ENCODE measurements at places on chromosomes 1 and 21.

DNA sequence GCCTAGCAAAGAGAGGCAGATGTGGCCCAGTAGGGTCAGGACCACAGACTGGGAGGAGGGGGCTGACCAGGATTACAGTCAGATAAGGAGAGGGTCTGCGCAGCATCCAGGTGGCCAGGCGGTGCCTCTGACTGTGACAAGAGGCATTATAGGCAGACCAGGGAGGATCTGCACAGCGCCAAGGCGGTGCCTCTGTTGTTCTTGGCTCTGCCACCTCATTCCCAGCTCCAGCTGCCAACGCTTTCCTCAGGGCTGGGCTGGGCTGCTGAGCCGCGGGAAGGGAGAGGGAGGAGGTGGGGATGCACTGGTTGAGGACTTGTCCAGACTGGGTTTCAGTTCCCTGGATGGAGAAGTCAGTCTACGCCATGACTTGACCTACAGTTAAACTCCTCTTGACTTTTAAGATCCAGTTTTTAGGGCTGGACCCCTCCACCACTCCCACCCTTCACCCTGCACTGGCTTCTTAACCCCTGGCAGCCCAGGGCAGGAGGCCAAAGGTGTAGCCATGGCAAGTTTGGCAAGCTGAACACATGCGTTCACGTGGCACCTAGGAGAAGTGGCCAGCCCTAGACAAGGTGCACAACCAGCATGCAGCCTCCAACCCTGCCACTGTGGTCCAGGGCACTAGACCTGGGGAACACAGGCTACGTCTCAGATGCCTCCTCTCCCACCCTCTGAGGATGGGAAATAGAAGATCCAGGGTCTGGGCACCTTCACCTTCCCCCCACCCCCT lies 4.5 kb upstream of the CRABP2 start:
- no peak for DNase-seq

DNA sequence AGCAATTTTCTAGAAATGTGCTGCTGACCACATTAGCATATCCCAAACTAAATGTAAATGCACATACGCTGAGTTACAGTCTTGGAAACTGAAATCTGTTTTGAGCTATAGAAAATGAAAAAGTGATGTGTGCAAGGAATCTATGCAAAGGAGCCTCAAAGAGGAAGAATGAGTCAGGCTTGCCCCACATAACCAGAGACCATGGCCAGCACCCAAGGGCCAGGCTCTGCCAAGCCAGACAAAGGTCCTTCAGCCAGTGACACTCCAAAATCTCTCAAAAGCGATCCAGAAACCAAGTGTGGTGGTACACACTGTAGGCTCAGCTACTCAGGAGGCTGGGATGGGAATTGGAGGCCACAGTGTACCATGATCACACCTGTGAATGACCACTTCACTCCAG lies 195.2 kb downstream of the TOMM20 start:
- no peak for DNase-seq

GRCh38 chr1:116127848-116128540 lies 16.8 kb downstream of the MAB21L3 start:
- DNase-seq, result no peak

- DNase-seq, result no peak
Observed at GRCh38 chr21:13368200-13368599, 241.4 kb upstream of the POTED start.

GRCh38 chr1:223707256-223708000 lies 4.9 kb upstream of the CAPN2 start:
- no peak for DNase-seq

- no peak for DNase-seq
Observed at GRCh38 chr21:32381571-32381970, 11.2 kb downstream of the URB1 start.

DNA sequence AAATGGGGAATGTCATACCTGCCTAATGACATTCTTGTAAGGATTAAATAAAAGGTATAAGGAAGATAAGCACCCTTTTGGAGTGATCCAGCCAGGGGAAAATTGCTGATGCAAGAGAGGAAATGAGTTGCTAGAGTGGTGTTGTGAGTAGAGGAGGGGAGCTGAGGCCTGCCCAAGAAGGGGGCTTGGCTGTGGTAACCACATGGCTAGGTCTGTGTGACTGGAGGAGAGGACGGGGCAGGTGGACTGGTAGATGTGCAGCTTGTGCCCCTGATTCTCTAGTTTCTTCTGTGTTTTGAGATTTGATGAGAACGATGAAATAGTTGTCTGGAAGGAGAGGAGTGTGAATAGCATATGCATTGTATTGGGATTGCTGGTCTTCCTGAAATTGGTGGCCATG lies 6.6 kb downstream of the TXLNA start:
- no peak for DNase-seq

GRCh38 chr1:57991289-57991688 lies 555.2 kb downstream of the OMA1 start:
- no peak for DNase-seq

GRCh38 chr1:108000184-108000583 lies 35.2 kb upstream of the VAV3 start:
- no peak for DNase-seq

DNA sequence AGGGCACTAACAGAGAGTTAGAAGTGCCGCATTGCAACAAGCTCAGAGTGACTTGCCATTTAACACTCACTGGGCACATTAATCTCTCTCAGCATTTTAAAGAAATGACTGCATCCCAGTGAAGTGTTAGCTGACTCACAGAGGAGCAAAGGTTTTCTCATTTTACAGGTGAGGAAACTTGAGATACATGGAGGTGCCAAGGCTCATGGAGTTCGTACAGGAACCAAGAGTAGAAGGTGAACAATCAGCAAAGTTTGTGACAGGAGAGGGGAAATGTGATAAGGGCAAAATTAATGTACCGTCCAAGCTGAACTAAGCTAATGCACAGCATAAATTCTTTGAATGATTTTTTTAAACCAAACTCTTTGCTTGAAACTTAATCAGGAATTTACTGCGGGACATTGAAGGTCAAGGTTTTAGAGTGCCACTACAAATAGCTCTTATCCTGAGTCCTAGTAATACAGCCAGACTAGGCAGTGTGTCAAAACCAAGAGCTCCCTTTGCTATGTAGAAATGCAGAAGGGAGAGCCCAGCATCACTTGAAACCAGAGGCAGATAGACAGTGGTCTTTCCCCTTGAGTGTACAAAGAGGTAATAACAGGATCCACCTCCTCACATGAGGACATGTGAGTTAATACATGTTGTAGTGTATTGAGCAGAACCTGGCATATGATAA lies 22.4 kb upstream of the NTPCR start:
- DNase-seq, result no peak

- no peak for DNase-seq
Observed at GRCh38 chr1:165303386-165303785, 53.1 kb downstream of the LMX1A start.

- no peak for DNase-seq
Observed at GRCh38 chr21:41641510-41641815, 125.4 kb downstream of the RIPK4 start.

DNA sequence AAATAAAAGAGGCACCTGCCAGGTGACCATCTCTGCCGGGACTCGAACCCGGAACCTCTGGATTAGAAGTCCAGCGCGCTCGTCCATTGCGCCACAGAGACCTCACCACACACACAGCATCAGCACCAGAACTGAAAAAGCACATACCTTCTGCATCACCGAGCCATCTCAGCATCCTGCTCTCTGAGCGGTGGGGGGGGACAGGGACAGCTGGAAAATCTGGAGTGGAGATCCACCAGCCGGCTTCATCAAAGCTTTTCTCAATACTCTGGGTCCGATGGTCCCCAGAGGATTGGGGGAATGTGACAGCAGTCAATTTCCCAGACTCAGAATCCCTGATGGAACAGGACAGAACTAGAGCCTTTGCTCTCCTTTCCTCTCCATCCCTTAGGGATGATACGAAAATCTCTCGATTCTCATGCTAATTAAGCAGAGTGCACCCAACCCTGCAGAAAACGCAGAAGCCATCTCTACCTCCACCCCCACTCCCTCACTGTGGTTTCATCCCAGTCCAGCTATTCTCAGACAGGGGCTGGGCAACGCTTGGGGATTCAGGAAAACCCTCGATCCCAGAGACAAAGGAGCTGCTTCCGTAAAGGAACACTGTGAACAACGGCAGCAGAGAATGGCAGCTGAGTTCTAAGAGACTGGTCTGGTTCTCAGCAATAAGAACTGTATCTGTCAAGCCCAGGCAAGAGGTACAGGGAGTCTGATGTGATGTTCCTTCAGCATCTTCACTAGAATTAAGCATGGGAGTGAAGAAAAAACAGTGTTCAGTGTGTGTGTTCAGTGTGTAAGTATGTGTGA lies 29.6 kb upstream of the CADM3 start:
- DNase-seq, result no peak

All from erythroblast (primary cell).